ENCODE measurements at places on chromosomes 11 and 22.

- DNase-seq: no peak
These were observed 1.2 kb downstream of the GUCY1A2 start for GRCh38 chr11:107017104-107017432.

GRCh38 chr11:33557201-33557600 is 143.4 kb downstream of the C11orf91 start:
- DNase-seq: no peak

- no peak for DNase-seq
These were observed 39.6 kb downstream of the NARS2 start for GRCh38 chr11:78535027-78535426.

DNA sequence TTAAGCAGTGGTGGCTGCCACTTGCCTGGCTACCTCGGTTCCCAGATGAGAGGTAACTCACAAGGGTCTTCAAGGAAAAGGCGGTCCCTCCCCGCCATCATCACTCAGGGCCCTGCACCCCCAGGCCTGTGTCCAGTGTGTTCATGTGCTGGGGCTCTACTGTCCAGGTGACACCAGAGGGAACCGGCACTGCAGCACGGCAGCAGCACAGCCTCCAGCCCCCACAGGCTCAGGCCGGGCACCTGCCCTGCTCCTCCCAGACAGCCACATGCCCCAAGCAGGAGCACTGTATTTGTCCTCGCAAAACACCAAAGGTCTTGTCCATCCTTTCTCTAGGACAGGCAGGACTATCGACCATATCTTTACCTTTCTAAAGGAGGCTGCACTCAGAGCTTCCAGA is 982.1 kb downstream of the NTM start:
- DNase-seq: no peak

GRCh38 chr11:90453525-90453924 is 230.7 kb upstream of the CHORDC1 start:
- DNase-seq: no peak

GRCh38 chr11:10211470-10211869 is 82.5 kb downstream of the SBF2 start:
- DNase-seq: no peak

GRCh38 chr11:60119710-60120109 is 31.2 kb downstream of the MS4A2 start:
- no peak for DNase-seq

GRCh38 chr11:57368845-57369232 is 12.1 kb downstream of the PRG3 start:
- no peak for DNase-seq
